ENCODE measurements at places on chromosomes 6 and 20.

DNA sequence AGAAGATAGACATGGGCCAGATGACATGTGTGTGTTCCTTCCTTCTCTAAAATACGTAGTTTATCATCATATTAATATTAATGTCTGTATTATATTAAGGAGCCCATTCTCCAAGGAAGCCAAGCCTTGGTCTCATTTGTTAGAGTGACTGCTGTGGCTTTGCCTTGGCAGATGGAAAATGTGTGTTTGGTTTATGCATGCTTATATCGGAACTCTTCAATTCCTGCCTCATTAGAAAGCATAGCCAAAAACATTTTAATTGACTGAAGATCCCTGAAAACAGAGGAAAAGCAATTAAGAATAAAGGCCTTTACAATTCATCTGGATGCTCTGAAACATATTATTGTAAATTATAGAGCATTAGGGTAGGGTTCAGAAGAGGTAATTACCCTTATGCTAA is 106.4 kb downstream of the COL9A1 start:
- DNase-seq, result no peak

DNA sequence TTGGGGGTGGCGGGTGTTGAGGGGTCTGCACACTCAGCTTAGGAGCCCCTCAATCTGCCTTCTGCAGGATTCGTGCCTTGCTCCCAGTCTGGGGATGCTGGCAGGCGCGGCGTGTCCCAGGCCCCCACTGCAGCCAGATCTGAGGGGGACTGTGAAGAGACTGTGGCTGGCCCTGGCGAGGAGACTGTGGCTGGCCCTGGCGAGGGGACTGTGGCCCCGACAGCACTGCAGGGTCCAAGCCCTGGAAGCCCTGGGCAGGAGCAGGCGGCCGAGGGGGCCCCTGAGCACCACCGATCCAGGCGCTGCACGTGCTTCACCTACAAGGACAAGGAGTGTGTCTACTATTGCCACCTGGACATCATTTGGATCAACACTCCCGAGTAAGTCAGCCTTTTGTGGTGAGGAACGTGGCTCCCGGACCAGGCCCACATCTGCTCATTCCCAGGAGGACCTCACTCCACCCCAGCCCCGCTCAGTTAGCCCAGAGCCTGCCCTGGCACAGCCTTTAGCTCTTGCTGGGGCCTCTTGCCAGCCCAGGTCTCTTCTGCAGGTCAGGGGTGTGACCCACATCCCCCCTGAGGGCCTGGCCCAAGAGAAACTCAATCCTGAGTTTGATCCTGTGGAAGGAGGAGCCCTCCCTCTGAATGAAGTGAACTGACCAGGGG is 1.1 kb downstream of the EDN3 start:
- no peak for DNase-seq

DNA sequence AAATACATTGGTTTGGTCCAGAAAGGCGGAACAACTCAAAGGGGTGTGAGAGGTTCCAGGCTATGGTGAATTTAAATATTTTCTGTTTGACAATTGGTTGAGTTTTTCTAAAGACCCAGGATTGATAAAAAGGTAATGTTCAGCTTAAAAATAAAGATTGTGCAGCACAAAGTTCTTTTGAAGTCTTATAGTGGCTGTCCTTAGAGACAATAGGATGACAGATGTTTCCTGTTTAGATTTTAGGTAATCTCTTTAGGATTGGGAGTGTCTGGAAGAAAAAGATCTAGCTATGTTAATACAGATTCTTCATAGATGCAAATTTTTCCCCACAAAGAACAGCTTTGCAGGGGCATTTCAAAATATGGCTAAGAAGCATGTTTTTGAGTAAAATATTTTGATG is 119.7 kb downstream of the GRIK2 start:
- no peak for DNase-seq

DNA sequence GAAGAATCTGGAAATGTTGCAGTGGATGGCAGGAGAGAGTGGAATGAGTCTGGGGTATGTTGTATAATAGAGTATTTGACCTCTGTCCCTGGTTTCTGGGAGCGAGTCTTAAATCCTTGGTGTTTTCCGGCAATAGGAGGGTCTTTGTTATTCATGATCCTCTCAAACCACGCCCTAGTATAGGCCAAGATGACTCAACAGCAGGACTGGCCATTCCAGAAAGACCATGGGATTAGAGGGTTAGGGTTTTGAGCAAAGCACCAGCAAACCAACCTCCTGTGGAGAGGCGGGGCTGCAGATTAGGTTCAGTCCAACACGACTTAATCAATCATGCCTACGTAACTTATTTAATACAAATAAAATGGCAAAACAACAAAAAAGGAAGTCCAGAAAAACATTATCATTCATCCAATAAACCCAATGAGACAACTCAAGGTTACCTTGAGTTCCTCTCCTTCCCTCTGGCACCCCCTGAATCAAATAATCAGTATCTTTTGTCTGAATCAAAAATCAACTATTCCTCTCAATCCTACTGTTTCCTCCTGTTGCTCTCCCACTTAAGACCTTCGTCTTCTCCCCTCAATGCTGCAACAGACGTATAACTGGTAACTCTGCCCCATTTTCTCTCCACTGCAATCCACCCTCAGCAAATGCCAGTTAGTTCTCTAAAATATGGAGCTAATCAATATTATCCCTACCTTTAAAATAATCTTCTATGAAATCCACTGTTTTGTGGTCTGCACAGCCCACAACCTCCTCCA is 15.5 kb downstream of the HUS1B start:
- no peak for DNase-seq

DNA sequence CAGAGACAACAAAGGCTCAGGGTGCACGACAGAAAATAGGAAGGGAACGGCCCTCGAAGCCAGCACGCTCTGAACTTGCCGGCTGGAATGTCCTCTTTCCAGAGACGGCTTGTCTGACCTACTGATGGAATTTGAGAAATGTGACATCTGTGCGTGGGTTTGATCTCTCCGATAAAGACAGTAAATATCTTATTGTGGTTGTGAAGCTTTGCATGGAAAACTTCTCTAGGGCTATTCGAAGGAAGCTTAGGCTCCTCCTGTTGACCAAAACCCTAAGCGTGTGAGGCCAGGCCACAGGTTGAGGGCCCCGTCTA is 247.3 kb downstream of the ZNF217 start:
- DNase-seq, result no peak

DNA sequence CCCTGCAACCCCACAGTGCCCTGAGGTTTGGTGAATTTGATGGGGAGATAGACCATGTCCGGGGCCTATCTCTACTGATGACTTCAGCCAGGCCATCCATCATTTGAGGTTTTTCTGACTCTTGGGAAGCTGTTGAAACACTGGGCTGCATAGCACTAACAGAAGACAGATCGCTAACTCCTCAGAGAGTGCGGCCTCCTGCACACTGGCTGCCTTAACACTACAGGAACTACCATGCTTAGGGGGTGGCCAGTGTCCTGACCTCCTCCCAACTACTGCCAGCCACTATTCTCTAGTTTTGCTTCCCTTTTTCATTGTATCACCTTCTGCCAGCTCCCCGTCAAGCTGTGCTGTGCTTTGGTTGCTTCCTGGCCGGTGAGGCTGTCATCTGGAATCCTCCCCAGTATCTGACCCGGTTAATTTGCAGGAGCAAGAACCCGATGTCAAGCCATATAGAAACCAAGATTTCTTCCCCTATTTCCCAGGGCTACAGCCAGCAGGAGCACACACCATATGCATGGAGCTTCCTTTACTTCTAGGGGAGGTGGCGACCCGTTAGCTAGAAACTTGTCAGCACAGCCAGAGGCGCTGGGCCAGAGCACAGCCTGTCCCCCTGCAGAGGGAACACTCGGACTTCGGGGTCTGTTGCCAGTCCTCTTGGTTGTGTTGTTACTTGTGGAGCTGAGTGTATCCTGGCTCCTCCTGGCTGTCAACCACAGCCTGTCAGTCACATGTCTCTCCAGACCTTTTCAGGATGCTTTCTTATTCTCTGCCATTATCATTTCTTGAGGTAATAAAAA is 57.3 kb upstream of the TRAF3IP2 start:
- no peak for DNase-seq

DNA sequence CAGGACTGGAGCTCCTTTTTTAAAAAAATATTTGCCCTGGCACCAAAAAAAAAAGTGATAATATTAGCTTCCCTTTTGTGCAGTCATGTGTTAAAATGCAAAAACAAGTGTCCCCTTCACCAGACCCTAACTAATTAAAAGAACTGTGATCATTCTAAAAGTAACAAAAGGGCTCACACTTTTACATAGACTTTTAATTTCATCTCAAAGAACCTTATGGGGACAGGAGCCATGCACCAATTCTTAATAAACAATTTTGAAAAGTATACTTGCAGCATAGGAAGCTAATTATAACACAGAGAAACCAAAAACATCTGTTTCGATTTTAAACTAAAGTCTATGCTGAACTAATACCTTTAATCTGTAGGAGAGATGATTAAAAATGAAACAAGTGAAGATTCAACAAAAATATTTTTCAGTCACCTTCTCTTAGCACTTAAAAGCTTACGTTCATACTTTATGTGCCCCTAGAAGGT is 17.3 kb downstream of the STX7 start:
- no peak for DNase-seq

- peak; percentile 94 for DNase-seq
These were observed 102.6 kb downstream of the CDC5L start for GRCh38 chr6:44489910-44490604.

DNA sequence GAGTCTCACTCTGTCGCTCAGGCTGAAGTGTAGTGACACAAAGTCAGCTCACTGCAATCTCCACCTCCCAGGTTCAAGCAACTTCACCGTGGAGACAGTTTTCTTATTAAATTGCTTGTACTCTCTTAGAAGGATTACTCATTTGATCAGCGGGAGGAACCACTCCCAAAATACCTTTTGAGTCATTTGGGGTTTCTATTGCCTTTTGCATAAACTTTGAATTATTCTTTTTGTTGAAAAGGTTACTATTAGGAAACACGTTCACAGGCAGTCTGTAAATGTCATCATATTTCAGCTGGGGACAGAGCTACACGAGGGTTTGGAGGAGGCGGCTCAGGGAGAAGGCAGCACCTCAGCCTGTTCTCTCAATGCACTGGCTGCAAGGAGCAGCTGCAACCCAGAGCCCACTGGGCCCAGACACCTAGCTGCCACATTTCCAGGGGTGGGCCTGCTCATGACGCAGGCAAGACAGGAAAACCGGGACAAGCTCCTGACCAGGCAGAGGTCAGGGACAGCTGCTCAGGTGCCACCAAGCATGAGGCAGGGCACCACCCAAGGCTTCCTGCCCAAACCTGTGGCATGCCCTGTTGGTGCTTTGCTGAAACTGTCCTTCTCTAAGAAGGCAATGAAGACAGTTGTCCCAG is 205.9 kb downstream of the BMP7 start:
- no peak for DNase-seq

DNA sequence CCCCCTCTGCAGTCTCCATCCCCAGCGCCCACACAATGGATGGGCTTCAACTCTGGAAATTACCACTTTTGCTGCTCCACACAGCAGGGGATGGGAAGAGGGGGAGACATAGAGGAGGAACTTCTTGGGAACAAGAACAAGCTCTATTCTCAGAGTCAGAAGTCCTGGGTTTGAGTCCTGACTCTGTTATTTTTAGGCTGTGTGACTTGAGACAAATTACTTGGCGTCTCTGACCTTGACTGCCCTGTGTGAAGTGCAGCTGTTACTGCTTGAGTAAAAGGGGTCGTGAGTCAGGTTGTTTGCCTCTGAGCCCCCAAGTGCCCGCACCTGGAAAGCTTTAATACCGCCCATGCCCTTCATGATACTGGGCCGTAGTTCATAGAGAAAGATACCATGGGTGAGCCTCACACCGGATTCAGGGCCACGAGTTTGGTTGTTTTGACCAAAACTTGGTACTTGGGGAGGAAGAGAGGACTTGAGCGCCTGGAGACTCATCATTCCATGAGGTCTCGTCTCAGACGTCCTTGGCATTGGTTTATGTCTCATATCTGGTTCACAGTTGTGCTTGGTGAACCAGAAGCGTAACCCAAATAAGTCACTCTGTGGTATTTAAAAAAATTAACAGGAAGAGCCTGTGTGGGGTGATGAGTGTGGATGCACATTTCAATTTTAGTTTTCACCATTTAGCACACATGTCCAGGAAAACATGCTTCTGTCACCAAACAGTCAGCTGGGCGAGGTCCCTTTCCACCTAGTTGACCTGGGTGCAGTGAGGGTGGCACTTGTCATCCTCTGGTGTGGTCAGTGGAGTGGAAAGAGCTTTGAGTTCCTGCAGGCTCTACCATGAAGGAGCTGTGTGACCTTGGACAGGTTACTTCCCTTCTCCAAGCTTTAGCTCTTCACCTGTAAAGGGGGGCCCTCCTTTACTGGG is 75.6 kb downstream of the CDC5L start:
- no peak for DNase-seq

DNA sequence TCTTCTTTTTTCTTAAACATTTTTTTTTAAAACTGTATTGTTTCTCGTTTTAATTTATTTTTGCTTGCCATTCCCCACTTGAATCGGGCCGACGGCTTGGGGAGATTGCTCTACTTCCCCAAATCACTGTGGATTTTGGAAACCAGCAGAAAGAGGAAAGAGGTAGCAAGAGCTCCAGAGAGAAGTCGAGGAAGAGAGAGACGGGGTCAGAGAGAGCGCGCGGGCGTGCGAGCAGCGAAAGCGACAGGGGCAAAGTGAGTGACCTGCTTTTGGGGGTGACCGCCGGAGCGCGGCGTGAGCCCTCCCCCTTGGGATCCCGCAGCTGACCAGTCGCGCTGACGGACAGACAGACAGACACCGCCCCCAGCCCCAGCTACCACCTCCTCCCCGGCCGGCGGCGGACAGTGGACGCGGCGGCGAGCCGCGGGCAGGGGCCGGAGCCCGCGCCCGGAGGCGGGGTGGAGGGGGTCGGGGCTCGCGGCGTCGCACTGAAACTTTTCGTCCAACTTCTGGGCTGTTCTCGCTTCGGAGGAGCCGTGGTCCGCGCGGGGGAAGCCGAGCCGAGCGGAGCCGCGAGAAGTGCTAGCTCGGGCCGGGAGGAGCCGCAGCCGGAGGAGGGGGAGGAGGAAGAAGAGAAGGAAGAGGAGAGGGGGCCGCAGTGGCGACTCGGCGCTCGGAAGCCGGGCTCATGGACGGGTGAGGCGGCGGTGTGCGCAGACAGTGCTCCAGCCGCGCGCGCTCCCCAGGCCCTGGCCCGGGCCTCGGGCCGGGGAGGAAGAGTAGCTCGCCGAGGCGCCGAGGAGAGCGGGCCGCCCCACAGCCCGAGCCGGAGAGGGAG is 580 bp downstream of the VEGFA start:
- no peak for DNase-seq

DNA sequence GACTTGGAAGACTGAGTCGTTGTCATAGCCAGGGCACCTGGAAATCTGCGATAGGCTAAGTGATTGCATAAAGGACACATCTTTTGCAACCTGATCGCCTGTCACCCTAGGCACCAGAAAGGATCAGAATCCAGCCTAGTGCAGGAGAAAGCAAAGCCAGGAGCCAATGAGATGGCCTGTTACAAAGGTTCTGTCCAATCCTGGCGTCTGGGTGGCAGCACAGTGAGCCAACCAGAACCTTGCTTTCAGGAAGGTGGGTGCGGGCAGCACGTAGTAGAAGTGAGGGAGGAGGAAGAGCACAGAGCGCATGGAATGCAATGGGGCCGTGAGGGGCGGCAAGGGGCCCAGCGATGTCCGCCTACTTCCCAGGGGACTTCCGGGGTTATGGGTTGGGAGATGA is 120.4 kb upstream of the GGTLC1 start:
- DNase-seq, result no peak
